ENCODE measurements at places on chromosomes 7 and 10.
A peak's percentile ranks its signal among the peaks of the same experiment; 100 is the strongest.

DNA sequence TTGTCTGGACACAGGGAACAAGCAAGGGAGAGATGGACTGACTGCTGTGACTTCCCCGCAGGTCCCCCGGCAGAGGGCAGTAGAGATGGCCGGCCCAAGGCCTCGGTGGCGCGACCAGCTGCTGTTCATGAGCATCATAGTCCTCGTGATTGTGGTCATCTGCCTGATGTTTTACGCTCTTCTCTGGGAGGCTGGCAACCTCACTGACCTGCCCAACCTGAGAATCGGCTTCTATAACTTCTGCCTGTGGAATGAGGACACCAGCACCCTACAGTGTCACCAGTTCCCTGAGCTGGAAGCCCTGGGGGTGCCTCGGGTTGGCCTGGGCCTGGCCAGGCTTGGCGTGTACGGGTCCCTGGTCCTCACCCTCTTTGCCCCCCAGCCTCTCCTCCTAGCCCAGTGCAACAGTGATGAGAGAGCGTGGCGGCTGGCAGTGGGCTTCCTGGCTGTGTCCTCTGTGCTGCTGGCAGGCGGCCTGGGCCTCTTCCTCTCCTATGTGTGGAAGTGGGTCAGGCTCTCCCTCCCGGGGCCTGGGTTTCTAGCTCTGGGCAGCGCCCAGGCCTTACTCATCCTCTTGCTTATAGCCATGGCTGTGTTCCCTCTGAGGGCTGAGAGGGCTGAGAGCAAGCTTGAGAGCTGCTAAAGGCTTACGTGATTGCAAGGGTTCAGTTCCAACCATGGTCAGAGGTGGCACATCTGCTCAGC lies 6.0 kb downstream of the CYREN start:
- no peak for DNase-seq

DNA sequence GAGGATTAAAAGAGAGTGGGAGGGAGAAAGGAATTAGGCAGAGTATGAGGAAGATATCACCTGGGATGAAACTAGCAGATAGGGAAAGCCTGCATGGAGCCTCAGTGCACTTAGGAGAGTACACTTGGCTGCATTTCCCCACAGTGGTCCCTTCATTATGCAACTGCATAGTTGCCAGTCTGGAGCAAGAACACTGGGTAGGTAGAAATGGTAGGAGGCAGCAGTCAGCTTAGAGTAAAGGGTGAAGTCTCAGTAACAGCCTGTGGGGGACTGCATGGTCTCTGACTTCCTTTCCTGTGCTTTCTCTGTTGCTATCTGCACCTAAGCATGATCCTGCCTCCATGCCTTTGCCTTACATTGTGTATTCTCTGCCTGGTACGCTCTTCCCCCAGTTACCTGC lies 14.0 kb upstream of the PCGF5 start:
- no peak for DNase-seq

DNA sequence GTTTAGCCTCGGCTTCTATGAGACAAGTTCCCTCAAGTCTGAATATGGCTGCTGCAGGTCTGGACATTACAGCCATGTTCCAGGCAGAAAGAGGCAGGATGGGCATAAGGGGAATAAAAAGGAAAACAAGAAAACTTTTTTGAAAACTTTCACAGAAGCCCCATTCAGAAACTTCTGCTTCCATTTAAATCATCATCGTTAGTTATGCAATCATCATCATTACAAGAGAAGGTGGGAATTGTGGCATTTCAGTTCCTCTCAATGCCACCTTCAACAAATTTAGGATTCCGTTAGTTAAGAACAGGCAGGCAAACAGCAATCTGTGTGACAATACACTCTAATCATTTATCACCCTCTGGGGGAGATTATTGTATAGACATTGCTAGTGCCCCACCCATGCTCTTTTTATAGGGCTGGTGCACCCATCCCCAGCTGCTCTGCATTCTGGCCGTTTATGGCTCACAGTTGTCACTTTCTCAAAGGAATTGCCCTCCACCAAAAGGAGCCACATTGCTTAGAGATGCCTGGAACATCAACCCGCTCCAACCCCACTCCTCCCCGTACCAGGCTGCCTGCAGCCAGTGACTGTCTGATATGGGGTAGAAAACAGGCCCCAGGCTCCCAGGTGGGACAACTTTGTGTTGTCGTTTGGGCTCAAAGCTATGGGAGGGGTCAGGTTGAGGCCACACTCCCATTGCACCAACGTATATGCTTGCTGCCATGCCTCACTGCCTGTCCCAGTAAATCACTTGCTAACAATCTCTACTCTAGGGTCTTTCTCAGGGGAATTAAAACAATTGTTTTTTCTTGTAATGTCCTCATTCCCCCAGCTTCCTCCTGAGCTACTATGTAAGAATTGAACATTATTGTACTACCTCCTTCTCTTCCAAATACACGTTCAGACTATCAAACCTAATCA lies 24.2 kb downstream of the ITGB8 start:
- no peak for DNase-seq

DNA sequence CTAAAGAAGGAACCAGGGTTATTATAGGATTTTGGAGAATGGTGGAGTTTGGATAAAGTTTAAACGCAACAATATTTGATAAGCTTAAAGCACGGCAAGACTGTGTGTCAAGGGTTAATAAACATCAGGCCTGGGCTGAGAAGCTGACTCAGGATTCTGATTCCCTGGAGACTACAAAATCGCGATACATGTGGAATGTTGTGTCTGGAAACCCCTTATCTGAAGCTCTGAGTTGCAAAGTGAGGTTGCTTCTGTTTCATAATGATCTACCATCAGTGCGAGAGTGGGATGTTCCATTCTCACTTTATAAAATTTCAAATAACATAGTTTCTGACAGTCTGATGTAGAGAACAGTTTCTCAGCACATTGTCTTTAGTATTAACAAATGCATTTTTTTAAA lies 7.8 kb downstream of the C1GALT1 start:
- peak; percentile 14 for DNase-seq

- DNase-seq, result peak; percentile 76
Observed at GRCh38 chr7:44986218-44987053, 7.6 kb upstream of the MYO1G start.

GRCh38 chr10:95303535-95303934 lies 12.7 kb upstream of the PDLIM1 start:
- DNase-seq, result no peak

DNA sequence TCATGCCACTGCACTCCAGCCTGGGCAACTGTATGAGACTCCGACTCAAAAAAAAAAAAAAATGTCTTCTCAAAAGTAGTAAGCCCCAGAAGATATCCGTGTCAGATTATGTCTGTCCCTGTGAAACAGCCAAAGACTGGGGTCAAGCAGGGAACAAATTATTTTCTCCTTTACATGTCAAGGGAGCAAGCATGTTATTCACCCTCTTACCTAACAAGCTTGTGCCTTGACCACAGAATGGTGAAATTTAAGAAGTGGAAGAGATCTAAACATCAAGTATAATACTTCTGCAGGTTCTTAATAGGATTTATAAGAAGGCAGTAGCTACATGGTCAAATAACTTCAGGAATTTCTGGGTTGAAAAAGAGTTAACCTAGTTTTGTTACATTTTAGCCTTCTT lies 187.9 kb downstream of the ZNF365 start:
- DNase-seq, result no peak

- DNase-seq, result no peak
Observed at GRCh38 chr7:151351967-151352366, 10.4 kb downstream of the NUB1 start.

- no peak for DNase-seq
Observed at GRCh38 chr10:12195281-12195602, 449 bp downstream of the NUDT5 start.

GRCh38 chr7:158944195-158944594 lies 87.8 kb downstream of the DYNC2I1 start:
- DNase-seq, result no peak

- no peak for DNase-seq
Observed at GRCh38 chr10:60942134-60942787, 1.7 kb downstream of the RHOBTB1 start.

DNA sequence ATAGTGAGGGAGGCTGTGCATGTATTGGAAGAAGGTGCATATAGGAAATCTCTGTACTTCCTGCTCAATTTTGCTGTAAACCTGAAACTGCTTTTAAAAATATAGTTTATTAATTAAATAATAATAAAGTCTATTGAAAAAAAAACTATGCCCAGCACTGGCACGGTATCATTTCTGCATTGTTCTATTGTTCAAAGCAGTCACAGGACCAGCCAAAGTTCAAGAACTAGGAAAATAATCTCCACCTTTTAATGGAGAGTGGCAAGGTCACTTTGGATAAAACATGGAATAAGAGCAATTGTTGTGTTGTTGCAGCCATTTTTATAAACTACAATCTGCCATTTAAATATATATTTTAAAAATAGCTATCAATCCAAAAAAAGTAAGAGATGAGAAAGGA lies 24.7 kb downstream of the ASAH2 start:
- no peak for DNase-seq

GRCh38 chr7:64807731-64808365 lies 13.6 kb downstream of the ZNF138 start:
- no peak for DNase-seq

DNA sequence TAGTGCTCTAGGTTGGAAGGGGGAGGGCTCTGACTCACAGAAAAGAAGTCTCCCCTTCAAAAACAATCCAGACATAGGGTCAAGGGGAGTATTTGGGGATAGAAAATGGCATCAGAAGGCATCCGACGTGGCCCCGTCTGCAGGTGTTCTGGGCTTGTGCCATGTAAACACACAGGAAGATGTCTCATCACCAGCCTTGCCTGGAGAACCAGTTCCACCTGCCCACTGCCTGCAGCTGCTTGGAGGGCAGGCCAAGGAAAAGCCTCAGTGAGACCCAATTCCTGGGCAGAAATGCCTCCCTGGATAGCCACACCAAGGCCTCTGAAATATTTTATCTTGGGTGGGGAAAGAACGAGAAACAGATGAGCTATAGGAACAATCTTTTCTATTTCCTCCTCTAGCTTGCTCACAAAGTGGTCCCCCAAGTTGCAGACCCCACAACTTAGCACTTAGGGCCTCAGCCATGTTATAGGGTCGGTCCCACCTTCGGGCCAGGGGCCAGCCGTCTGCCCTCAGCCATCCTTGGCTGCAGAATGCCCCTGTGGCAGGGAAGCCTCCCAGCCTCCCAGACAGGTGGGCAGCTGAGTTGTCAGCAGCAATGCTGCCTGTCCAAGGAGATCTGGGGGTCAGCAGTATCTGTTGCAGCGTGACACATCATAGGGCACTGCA lies 54.3 kb upstream of the ECHDC3 start:
- DNase-seq, result no peak

- DNase-seq, result no peak
Observed at GRCh38 chr10:58241346-58241745, 26.3 kb downstream of the IPMK start.

- no peak for DNase-seq
Observed at GRCh38 chr7:128880791-128881457, 18.3 kb downstream of the ATP6V1F start.

- no peak for DNase-seq
Observed at GRCh38 chr7:44213206-44213876, 12.6 kb downstream of the YKT6 start.

DNA sequence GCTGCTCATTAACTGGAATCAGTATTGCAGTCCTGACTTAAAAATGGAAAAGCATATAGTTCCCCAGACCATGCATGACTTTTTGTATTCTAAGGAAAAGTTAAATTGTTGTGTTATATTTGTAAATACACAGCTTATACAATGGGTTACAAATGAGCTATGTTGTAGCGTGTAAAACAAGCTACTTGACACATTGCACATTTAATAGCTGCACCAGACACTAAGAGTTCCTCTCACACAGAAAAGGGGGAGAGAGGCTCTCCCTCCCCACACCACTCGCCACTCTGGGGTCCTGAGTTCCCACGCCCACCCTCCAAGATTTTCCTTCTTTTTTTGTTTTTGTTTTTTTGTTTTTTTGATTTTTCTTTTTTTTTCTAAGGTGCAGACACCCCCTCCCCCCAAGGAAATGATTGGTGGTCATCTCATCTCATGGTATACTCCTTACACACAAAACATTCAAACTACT lies 6.3 kb downstream of the KLF6 start:
- DNase-seq, result no peak

GRCh38 chr10:60096761-60097513 lies 190.6 kb upstream of the CCDC6 start:
- no peak for DNase-seq

DNA sequence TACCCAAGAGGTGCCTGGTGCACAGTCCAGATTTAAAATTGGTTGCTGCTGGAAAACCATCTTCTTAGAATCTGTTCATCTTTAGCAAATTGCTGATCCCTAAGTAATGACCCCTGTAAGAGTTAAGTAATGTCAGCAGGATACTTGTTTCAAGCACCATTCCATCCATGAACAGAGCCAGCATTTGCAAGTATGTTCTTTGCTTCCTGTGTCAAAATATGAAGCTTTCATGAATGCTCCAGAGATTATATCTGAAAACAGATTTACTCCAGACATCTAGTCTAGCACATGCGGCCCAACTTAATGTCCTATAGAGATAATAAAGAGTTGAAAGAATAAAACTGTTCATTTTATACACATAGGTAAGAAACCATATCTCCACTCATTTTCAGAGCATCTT lies 98.7 kb upstream of the ZNF438 start:
- no peak for DNase-seq

DNA sequence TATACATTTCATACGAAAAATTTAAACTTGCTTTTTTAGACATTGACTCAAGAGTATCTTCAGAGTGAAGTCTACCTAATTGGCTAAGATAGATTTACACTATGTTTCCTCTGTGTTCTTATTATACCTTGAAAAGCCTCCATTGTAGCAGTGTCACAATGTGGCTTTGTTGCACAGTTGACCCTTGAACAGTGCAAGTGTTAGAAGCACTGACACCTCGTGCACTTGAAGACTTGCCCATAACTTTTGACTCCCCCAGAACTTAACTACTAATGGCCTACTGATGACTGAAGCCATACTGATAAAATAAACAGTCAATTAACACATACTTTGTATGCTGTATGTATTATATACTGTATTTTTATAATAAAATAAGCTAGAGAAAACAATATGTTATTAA lies 84.3 kb downstream of the CPED1 start:
- DNase-seq, result no peak

DNA sequence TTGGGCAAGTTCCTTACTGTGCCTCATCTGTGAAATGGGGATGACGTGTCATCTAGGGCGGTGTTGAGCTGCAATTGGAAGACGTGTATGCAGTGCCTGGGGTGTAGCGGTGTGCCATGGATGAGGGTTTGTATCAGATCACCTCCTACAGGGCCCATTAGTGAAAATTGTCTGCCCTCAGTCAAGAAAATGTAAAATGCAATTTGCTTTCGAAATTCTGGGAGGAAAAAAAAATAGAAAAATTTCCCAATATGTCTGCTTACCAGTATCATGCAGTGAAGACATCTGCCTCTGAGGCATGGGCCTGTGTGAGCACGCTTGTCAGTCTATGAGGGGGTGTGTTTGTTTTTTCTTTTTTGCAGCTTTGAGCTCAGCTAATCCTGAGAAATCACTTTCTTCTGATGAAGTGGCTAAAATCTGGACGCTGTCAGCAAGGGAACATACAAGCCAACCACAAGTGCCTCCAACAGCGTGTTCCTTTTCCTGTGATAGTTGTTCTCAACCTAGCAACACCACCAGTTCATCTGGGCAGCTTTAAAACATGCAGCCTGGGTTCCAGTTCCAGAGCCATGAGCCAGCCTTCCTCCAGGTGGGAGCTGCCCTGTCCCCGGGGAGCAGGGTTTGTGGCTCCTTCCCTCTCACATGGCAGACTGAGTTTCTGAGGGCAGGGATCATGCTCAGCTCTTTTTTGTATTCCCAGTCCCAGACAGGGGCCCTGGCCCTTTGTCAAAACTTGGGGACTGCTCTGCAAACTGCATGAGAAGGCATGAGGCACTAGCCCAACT lies 10.3 kb downstream of the FAM241B start:
- DNase-seq, result no peak

Data from HS-27A (cell line).